OCI-LY7 (cell line): ENCODE measurements at places on chromosomes 16 and 17.

GRCh38 chr16:84501077-84501735 is 3.3 kb downstream of the MEAK7 start:
- no peak for DNase-seq

GRCh38 chr16:19722981-19723380 is 4.9 kb downstream of the IQCK start:
- no peak for DNase-seq

DNA sequence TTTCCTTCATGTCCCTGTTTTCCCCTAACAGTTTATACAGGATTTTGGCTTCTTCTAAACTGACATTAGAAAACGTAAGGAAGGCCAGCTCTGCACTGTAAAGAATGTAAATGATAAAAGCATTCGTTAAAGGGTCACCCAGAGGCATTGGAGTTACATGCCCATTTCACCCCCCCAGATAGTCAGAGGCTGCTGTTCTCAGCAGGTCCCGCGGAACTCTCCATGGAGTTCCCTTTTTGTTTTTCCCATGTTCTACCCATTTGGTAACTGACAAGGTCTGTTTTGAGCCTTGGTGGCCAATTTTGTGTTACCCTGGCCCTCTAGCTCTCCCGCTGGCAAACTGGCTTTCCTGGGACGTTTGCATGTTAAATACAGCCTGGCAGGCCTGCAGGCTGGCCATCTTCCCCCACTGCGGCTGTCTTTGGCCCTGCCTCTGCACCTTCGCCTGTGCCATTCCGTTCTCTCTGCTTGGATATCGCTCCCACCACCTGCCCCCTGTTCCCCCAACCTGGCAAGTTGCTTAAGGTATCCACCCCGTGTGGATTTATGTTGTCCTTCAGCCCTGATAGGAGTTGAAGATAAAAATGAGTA is 49.7 kb downstream of the EPN2 start:
- no peak for DNase-seq

DNA sequence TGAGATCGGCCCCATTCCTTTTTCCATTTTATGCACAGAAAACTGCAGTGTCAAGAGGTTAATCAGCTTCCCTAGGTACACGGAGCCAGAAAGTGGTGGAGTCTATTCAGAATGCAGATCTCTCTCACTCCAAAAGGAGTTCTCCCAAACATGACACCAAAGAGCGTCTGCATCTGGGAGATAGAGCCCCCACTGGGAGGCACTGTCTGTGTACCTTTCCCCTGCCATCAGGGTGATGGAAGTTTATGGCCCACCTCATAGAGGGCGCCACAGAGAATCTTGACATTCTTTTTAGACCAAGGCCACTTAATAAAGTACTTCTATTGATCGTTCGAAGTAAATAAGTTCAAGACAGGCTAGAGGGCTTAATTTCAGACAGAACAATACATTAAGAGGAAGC is 493.7 kb upstream of the ERCC4 start:
- peak; percentile 19 for DNase-seq

DNA sequence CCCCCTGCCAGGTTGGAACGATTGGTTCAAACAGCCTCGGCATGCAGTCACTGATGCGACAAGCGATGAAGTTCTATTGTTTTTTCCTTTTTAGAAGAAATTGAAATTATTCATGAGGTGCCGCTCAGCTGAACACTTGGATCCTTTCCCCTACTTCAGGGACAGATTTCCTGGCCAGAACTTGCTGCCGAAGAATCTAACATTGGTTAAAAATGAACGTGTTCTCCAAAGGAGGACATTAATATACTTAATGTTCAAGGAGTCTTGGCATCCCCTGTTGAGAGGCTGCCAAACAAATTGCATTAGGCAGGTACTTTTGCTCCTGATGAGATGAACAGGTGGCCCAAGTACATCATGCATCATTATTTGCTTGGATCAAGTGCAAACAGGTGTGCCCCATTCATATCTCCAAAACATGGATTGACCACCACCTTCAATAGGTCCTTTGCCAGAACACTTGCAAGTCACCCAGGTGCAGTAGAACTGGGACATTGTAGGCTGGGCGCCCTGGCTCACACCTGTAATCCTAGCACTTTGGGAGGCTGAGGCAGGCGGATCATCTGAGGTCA is 437.2 kb downstream of the HAPSTR1 start:
- no peak for DNase-seq

GRCh38 chr16:19769239-19769638 is 51.2 kb downstream of the IQCK start:
- DNase-seq = no peak

DNA sequence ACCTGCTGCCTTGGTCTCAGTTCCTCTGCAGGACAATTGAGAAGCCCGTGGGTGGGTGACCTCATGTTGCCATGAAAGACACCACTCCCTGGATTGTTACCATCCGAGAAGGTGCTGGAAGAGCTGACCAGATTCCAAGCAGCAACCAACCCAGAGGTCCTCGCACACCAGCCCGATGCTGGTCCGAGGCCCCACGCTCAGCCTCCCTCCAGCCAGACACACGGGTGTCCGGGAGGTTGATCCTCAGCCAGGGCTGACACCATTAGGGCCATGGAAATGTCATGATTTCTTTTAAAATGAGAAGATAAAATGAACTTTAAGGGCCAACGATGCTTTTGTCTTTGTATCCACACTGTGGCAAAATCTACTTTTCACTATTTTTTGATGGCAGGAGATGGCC is 242.3 kb downstream of the RBFOX3 start:
- DNase-seq = no peak

DNA sequence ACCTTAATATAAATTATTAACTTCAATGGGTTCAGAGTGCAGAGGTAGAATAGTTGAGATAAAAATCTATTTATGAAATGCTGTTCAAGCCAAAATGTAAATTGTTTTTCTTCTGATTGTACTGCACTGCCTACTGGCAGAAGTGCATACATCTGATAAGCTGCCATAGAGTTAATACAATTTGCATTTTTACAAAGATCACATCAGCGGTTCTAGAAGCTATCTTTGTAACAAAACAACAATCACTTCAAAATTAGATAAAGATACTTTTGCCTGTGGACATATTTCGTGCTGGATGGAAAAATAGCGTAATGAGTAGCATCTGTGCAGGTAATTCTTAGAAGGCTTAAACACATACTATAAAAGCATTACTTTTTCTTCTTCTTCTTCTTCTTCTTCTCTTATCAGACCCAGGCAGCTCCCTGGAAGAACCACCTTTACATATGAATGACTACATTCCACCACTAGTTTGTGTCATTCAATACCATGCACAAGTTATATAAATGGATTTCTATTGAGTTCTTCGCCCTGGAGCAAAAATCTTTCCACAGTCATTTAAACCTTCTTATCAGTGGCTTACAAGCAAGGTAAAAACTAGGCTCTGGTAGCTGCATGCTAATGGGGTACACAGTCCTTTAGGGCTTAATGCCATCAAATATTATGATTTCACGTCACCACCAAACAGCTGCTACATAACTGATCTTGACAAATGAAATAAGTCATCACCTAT is 47.0 kb downstream of the SYNRG start:
- DNase-seq = no peak

GRCh38 chr16:80526418-80527061 is 14.3 kb upstream of the DYNLRB2 start:
- DNase-seq = peak; percentile 64

DNA sequence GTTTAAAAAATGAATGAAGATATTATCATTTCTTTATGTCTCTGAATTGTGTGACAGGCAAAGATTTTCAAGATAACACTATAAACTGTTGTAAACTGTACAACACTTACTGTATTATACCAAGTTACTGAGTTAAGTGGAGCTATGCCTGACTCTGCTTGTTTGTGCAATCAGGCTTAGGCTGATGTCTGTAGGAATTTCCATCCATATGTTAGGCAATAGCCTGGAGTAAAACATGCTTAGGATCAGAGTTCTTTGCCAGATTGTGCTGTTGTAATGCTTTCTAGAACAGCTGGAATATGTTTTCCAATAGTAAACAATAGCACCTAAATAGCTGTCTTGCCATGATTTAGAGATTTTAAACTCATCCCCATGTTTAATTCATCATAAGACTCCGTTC is 1496.7 kb downstream of the CDH11 start:
- no peak for DNase-seq

GRCh38 chr17:27986805-27987684 is 55.4 kb upstream of the NLK start:
- DNase-seq = no peak

GRCh38 chr16:85246473-85246872 is 134.2 kb upstream of the CIBAR2 start:
- DNase-seq = no peak

- no peak for DNase-seq
These were observed 42.0 kb upstream of the KSR1 start for GRCh38 chr17:27414271-27414670.

GRCh38 chr17:36728030-36728991 is 126.9 kb downstream of the MRM1 start:
- no peak for DNase-seq

- peak; percentile 19 for DNase-seq
These were observed 100.5 kb downstream of the XYLT1 start for GRCh38 chr16:17370223-17370707.

DNA sequence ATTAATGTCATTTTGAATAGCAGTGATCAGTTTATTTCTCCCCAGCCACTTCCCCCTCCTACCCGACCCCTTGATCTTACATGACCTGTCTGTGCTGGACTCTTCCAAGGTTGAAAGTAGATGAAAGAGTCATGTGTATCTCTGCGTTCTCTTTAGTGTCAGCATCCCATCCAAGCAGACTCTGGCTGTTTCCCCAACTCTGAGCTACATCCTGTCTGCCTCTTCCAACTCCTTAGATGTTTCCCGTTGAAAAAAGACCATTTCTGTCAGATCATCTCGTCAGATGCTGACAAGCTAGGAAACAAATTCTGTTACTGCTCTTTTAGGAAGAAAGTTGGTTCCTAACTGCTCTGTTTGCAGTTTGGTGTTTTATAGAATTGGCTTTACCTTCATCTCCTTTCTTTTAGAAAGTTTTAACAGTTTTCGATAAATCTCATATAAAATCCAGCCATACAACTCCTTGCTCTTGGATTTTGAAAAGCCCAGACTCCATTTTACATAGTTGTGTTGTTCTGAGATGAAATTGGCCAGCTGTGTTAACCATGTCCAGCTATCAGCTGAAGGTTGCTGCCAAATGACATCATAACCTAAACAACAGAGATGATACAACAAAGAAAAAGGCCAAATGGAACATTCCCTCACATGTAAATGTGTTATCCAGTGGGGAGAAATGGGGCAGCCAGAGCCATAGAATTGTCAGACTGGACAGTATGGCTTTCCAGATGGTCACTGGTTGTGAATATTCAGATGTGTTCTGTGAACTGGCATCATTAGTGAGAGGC is 43.5 kb downstream of the CYB561 start:
- no peak for DNase-seq

- DNase-seq = peak; percentile 21
These were observed 643.0 kb downstream of the MAF start for GRCh38 chr16:78957317-78958100.

DNA sequence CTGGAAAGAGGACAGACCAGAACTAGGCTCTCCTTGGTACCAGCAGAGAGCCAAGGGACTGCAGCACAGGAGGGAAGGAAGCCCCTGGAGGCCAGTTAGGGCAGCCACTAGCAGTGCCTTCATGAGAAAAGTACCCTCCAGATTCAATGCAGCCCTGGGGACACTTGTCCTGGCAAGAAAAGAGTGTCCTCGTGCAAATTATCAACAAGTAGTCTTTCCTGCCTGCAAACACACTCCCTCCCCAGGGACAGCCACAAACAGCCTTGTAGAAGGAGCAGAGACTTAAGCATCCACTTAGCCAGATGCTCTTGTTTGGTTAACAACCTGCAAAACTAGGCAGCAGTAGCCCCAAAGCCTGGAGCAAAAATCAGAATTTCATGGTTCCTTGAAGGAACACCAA is 24.3 kb downstream of the CENPV start:
- DNase-seq = no peak

- no peak for DNase-seq
These were observed 40.0 kb upstream of the CDYL2 start for GRCh38 chr16:80844395-80844794.

DNA sequence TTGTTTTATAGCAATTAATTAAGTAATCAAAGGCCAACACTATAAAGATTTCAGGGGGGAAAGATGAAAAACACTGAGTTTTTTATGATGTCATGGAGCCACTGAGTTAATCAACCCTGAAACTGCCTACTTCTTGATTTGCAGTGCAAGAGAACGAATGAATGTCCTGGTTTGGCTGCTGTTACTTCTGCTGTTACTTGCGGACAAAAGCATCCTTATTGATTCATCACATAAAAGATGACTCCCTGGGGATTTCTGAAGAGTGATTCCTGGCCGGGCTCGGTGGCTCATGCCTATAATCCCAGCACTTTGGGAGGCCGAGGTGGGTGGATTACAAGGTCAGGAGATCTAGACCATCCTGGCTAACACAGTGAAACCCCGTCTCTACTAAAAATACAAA is 10.9 kb upstream of the SPNS3 start:
- peak; percentile 29 for DNase-seq

GRCh38 chr17:64209983-64210382 is 53.1 kb downstream of the TEX2 start:
- DNase-seq = no peak

- DNase-seq = no peak
These were observed 249.8 kb upstream of the MAF start for GRCh38 chr16:79850348-79850747.

DNA sequence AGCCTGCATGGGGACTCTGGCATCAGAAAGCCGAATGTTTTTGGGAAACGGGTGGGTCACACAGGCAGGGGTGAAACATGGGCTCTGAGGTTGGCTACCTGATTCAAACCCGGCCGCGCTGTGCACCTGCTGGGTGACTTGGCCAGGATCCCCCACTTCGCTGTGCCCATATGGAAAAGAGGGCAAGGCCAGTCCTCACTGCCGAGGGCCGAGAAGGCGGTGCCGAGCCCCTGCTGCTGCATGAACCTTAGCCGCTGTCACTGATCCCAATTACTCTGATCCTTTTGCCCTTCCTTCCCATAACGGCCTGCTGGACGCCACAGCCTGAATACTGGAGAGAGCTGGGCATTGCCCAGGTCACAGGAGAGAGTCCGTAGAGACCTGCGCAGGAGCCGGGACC is 17.7 kb downstream of the KDM8 start:
- no peak for DNase-seq

GRCh38 chr16:10738231-10739077 is 5.2 kb upstream of the NUBP1 start:
- peak; percentile 27 for DNase-seq

DNA sequence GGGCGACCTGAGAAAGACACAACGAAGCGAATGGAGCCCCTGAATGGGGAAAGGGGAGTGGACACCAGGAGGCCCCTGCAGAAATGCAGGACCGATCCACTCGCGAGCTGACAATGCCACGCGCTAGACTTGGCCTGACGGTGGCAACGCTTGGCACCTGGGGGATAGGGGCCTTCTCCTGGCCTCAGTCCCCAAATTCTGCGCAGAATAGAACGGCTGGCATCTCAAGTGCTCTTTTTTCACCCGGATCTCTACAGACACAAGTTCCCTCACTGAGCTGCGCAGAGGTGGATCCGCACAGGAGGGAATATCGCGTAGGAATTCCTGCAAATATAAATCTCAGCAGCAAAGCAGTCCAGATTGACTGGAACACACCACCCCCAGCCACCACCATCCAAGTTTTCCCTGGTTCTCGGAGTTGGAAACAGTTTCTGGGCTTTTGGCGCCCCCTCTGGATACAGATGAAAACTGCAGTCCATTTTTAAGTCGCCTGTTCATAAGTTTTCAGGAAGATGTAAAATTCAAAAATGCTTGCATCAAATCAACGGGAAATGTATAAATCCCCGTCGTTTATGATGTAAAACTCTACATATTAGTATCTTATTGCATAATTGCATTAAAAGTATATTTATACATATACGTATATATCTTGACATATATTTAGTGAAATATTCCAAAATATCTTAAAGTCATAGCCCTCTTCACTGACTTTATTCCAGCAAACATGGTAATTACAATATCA is 2.3 kb upstream of the SOX9 start:
- DNase-seq = peak; percentile 54
